ENCODE measurements at places on chromosomes 13 and 19. TPM values are rescaled to one million over a fixed set of nuclear protein-coding genes. Genes with fewer than 3 reads are reported as not detected.

GRCh38 chr19:16594131-16594586 is 21.9 kb upstream of the SLC35E1 start:
- DNase-seq, result peak; percentile 73

DNA sequence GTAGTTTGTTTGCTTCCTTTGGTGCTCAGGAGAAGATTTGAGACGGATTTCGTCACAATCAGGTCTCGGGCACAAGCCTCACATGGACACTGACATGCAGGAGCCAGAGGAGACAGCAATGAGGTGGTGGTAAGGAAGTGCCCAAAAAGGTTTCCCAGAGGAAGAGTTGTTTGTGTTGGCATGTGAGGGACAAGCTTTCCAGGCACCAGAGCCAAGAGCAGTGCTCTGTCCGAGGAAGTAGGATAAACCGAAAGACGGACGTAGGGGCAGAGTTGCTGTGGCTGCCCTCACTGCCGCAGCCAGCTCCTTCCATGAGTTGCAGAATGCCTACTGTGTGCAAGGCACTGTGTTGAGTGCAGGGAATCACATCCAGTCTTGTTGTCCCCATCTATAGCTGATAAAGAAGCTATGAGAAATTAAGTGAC is 27.7 kb downstream of the SAE1 start:
- DNase-seq, result no peak

DNA sequence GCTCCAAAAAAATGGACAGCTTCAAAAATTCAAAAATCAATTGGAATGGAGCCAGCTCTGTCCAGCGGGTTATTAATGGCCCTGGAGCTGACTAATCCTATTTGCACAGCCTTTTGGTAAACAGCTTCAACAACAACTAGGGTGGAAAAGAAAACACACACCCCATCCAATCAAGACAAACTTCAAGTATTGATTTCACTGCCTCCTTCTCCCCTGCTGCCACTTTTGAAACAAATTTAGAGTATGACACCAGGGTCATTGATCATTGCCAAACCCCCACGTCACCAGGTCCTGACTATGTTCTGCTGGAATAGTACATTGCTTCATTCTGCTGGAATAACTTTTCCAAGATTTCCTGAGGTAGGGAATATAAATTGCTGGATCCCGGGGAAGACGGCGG is 56.8 kb upstream of the GTF3A start:
- DNase-seq, result no peak

GRCh38 chr19:33906578-33907335 is 110.1 kb downstream of the KCTD15 start:
- no peak for DNase-seq

GRCh38 chr13:45174478-45174877 is 26.4 kb downstream of the KCTD4 start:
- no peak for DNase-seq

DNA sequence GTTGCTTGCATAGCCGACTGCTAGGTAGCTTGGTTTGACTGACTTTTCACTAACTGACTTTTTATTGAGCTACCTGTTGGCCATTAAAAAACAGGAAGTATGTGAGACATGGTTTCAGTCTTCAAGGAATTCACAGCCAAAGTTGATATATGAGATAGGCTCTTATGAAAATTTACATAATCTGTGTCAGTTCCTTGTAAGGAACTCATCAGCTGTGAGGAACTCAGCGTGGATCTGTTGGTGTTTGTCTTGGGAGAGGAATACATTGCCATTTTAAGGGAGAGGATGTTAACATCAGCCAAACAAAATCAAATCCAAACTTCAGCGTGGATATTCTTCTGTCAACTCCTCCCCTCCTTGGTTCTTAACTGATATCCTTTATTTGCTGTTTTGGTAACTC is 2.0 kb downstream of the RNF113B start:
- DNase-seq, result no peak

- DNase-seq, result no peak
Observed at GRCh38 chr13:94758436-94758960, 46.2 kb upstream of the SOX21 start.

GRCh38 chr13:66264971-66265370 is 965.2 kb downstream of the PCDH9 start:
- no peak for DNase-seq

GRCh38 chr13:31970231-31970930 is 61.2 kb upstream of the FRY start:
- DNase-seq, result no peak

DNA sequence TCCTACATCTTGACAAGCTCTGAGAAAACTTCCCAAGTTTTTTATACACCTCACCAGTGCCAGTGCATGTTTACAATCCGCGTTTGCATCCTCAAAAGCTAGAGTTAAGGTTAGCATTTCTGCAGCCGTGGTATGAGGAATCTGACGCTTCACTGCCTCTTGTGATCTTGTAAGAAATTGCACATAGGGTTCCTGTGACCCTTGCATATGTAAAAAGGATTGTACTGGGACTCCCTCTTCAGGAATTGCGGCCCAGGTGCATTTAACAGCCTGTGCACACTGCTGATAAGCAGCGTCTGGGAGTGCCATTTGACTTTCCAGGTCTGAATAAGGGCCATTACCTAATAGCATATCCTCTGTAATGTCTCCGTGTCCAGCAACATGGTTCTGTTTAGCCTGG is 15.3 kb downstream of the FPR3 start:
- DNase-seq, result no peak

GRCh38 chr13:31327182-31327860 is 127.5 kb downstream of the B3GLCT start:
- no peak for DNase-seq

DNA sequence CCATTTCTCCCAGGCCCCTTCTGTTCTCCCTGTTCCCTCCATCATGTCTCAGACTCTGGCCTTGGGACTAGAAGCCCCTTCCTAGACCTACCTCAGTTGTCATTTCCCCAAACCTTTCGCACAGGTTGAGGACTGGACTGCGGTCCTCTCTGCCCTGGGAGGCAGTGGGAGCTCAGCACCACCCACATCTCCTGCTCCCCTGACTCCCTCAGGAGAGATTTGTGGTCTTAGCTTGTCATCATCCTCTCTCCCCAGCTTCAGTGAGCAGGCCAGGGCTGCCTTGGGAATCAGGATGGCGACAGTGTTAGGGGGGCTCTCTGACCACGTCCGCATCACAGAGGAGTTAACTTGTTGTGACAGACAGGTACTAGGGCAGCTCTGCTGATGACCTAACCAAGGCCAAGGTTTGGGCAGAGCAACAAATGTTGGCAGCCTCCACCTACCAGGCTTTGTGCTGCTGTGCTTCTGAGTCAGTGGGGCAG is 25.6 kb upstream of the RNF17 start:
- DNase-seq, result no peak

DNA sequence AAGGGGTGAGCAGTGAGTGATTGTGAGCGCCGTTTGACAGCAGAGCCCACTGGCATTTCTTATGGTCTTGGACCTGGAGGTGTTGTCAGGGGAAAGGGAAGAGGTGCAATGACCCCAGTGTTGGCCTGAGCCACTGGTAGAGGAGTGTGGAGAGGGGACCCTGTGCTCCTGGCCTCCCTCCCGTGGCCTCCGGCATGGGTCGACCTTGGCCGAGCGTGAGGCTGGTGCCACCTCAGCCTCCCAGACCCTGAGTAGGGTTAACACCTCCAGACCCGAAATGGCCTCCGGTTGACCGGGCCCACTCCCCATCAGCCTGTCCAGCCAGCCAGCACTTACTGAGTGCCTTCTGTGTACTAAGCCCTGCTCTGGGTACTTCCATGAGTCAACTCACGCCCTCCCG is 6.5 kb downstream of the TRAPPC5 start:
- no peak for DNase-seq

The ZNF180 gene
- total RNA-seq, result 12.1 TPM

The IL17D gene
- 0.18 TPM for total RNA-seq

The GRK1 gene
- total RNA-seq, result not detected

The ZNF582 gene
- 2.8 TPM for total RNA-seq

The NLRP11 gene
- total RNA-seq, result not detected

The PLEKHF1 gene
- total RNA-seq, result 46.0 TPM

Data from activated CD8-positive, alpha-beta T cell treated with anti-CD3 and anti-CD28 coated beads, Interleukin-2, amount 10 ng/mL, durations not matched to agents 7 days and 5 days (primary cell).